ENCODE measurements at places on chromosomes 1 and 21.

DNA sequence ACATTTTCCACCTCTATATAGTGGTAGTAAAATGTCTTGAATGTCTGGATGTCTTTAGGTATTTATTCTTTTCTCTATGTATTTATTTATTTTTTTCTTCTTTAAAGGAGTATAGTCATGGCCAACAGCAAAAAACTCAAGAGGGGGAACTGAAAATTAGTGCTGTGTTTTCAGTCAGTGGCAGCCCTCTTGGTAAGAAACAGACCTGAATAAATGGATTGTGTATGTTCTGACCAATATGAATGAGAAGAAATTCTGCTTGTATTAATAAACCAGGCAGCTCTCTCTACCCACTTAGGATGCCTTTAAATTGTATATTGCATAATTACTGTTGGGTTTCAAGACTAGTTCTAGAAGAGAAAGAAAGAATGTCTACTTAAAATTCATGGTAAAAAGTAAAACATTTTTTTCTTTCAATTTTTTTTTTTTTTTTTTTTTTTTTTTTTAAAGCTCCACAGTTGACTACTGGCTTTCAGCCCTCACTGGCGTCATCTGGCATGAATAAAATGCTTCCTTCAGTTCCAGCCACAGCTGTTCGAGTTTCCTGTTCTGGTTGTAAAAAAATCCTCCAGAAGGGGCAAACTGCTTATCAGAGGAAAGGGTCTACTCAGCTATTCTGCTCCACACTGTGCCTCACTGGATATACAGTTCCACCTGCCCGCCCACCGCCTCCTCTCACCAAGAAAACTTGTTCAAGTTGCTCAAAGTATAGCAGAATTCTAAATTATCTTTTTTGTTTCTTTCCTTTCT, 101.6 kb downstream of the ZMYM4 start:
- DNase-seq: peak; percentile 69

- DNase-seq: no peak
Measured at GRCh38 chr1:208449951-208450350, 205.8 kb upstream of the PLXNA2 start.

- DNase-seq: no peak
Measured at GRCh38 chr1:11934302-11935056, at the start of gene PLOD1. Gene PLOD1, plus strand, starts transcription at chr1:11934717. Its CDS starts 63 bp downstream, at chr1:11934780.

GRCh38 chr1:8746554-8746953, 70.9 kb downstream of the RERE start:
- no peak for DNase-seq

DNA sequence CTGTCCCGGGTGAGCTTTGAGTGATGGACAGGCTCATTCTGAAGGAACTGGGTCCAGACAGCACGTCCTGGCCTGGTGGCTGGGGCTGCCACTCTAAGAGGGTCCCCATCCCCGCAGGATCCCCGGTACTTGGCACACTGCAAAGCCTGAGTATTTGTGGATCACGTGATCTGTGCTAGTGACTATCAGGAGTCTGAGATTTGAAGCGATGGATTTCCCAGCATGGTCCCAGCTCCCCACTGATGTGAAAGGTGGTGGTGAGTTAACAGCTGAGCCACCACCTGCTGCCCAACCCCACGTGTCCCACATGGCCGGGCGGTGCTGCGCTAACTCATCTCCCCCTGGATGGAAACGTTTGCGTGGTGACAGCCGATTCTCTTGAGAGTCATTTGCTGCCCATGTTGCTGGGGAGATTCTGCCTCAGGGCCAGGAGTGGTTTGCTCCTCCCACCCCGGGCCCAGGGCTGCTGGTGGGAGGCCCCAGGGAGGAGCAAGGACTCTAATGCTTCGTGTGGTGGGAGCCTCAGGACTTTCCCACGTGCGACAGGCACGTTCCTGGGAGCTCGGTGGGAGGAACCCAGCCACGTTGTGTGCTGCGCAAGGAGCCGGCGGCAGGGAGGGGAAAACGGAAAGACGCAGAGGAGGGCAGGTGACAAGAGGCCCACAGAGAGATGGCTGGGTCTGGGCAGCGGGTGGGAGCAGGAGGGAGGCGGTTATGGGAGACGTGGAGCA, 15.1 kb downstream of the FAAP20 start:
- DNase-seq: no peak

DNA sequence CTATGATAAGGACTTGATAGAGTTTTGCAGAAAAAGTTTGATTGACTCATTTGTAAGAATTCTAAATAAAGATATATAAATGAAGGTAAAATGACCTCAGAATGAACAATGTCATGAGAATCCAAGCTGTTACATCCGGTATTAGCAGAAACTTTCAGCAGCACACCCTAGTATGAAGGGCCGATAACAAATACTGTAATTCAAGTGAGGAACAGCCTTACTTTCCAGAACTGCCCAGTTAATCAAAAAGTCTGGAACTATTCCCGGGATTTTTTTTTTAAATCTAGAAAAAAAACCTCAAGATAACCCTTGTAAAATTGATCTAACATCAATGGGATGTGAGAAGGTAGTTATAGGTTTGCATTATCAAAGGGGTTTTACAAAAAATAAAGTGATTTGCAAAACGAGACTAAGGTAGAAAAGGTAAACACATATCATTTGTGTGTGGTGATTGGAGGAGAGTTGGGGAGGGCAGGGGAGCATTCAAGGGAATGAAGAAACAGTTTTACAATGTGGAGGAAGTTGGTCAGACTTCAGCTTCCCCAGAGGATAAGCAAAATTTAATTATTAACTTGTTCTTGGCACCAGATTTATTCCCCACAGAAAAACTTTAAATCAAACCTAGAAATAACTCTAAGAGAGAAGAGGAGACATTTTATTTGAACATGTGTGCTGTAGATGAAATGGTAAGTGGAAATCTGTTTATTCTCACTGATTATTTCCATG, 75.9 kb upstream of the VCAM1 start:
- DNase-seq: no peak

GRCh38 chr1:113913887-113914664, 8.9 kb downstream of the DCLRE1B start:
- DNase-seq: no peak

DNA sequence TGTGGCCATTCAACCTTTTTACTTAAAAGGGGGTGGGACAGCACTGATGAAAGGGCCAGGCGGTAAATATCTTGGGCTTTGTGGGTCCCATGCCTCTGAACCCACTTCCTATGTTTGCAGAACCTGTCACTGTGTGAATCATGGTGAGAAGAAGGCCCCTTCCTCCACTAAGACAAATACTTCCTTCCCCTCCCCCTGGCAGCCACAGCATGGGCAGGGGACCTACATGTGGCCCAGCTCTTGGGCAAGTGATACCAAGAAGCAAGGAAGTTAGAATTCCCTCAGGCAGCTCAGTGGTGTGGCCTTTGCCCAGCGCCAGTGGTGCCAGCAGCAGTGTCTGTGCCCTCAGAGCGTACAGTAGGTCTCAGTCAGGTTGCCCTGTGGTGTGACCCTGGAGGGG, 168.6 kb downstream of the TRIM33 start:
- DNase-seq: no peak

GRCh38 chr1:183632114-183632513, 3.5 kb downstream of the ARPC5 start:
- DNase-seq: no peak

GRCh38 chr1:53183095-53183990, 13.3 kb upstream of the CPT2 start:
- peak; percentile 75 for DNase-seq

- no peak for DNase-seq
Measured at GRCh38 chr1:112906150-112906698, 49.8 kb downstream of the SLC16A1 start.

DNA sequence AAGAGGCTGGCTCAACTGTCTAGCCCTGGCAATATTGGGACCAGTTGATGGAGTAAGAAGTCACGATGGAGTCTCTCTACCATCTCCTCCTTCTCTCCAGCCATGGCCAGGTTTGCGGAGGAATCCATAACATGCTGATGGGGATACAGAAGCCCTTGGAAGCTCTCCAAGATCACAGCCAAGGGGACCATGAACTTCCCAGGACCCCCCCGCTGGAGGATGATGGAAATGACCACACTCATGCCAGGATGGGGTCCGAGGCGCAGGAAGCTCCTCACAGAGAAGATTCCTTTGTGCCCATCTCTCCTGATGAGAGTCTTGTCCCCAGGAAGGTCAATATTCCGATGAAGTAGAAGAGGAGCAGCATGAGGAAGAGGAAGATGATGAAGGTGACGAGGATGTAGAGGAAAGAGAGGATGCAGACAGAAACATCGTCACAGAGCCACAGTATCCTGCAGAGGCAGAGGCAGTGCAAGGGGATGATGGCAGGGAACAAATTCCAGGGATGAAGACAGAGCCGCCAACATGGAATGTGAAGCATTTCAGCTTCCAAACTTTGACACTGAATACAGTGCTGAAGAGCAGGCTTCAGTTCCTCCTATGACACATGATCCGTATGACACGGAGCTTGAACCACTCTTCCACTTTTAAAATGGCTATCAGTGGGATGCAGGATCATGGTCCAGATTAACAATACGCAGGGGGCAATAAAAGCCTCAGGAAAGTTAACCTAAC, 57.9 kb upstream of the EDN2 start:
- no peak for DNase-seq

- DNase-seq: no peak
Measured at GRCh38 chr1:9867408-9868243, 42.4 kb downstream of the CTNNBIP1 start.

- no peak for DNase-seq
Measured at GRCh38 chr1:181718034-181718433, 234.7 kb downstream of the CACNA1E start.

DNA sequence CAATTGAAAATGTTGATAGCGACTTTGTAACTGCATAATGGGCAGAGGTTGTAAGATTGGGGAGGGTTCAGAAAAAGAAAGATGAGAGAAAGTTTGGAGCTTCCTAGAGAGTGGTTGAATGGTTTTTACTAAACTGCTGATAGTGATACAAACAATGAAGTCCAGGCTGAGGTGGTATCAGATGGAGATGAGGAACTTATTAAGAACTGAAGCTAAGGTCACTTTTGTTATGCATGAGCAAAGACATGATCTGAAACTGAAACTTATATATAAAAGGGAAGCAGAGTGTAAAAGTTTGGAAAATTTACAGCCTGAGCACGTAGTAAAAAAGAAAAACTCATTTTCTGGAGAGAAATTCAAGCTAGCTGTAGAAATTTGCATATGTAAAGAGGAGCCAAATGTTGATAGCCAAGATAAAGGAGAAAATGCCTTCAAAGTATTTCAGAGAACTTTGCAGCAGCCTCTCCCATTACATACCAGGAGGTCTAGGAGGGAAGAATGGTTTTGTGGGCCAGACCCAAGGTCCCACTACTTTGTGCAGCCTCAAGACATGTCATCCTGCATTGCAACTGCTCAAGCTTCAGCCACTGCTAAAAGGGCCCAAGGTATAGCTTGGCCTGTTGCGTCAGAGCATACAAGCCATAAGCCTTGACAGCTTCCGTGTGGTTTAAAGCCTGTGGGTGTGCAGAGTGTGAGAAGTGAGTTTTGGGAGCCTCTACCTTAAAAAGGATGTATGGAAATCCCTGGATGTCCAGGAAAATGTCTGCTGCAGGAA, 843.9 kb downstream of the AMY1C start:
- DNase-seq: no peak

DNA sequence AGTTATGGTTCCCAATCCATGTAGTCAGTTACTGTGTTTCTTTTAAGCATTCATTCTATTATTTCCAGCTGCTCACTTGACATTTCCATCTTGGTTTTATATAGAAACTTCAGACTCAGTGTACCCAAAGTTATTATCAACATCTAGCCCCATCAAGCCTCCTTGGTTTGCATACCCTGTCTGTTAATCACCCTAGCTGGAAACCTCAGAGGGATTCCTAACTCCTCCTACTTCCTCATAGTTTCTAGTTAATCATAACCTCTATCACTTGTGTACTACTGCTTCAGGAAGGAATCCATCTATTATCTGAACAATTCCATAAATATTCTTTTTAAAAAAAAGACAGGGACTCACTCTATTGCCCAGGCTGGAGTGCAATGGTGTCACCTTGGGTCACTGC, 293.3 kb downstream of the SDCCAG8 start:
- DNase-seq: no peak

DNA sequence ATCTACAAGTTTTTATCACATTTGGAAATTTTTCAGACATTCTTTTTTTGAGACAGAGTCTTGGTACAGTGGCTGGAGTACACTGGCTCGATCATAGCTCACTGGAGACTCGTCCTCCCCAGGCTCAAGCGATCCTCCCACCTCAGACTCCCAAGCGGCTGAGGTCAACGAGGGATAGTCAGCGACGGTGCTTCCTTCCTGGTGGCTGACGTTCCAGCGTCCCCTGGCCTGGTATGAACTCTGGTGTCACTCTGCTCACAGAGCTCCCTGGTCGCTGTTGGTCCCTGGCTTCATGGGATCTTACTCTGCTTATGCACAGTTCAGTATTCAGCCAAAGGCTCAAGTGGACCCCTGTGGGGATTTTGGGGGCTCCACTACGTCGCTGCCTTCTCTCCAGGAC, 3.5 kb upstream of the ARHGEF16 start:
- DNase-seq: no peak

DNA sequence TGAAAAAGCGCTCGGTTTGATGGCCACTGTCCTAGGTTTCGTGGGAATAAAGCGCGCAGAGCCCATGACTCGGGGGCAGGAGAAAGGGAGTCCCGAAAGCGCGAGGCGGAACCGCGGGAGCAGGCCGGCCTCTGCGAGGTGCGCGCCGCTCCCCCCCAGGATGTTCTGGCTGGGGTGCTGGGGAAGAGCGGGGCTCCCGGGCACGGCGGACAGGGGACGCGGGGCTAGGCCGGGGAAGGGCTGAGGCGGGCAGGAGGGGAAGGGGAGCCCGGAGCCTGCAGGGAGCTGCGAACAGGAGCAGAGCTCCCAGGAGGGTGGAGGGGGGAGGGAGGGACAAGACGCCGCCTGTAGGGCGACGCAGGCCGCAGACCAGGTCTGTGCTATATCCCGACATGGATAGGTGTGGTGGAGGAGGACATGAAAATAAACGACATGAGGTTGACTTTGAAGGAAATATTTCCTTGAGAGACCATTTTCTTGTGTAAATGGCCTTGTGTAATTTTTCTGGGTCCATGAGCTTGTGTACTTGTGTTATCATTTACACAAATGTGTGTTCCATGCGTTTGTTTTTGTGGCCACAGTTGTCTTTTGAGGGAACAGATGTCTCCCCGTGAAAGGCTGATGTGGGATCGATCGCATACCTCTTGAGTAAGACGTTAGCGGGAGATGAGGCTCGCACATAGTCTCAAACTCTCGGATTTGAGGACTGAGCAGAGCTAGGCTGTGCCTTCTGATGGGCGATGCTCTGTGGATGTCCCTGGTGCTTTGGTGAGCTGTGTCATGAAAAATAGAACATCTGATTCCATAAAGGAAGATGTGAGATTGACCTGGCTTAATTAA, 1.3 kb downstream of the PCNT start:
- no peak for DNase-seq

GRCh38 chr21:14239281-14239680, 23.3 kb downstream of the RBM11 start:
- no peak for DNase-seq

DNA sequence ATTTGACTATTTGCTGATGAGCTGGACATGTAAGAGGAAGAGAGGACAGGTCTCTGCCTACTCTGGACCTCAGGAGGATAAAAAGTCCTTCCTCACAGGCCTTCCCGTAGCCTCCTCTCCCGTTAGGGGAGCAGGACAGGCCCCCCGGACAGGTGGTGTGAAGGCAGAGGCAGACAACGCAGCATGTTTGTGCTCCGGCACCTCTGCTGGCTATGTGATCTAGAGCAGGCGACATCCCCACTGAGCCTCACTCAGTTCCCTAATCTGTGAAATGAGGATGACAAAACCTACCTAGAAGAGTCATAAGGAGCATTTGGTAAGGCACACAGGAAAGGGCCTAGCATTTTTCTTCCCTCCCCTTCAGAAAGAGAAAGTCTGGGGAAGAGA, 34.8 kb downstream of the KIAA1614 start:
- no peak for DNase-seq

Data from HFF-Myc (cell line).